Ecto neural progenitor cell (in vitro differentiated cells): ENCODE measurements at places on chromosomes 7 and 10.
A peak's percentile ranks its signal among the peaks of the same experiment; 100 is the strongest.

DNA sequence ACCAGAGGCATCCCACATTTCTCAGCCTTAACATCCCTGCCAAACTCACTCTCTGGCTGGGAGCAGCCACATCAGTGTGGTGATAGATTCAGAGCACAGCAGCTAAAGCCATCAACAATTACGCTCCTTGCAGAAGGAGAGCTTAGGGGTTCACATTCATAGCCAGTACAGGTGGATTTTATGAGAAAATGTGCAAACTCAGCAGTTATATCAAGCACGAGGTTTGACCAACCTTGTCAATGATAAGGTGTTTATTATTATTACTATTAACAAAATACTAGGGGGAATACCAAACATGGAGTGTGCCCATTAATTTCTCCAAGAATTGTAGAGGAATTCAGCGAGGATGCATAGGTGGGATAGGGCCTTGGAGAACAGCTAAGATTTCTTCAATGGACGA, 362.3 kb downstream of the WDR11 start:
- no peak for DNase-seq

GRCh38 chr7:158649279-158649678, 55.3 kb downstream of the NCAPG2 start:
- no peak for DNase-seq

DNA sequence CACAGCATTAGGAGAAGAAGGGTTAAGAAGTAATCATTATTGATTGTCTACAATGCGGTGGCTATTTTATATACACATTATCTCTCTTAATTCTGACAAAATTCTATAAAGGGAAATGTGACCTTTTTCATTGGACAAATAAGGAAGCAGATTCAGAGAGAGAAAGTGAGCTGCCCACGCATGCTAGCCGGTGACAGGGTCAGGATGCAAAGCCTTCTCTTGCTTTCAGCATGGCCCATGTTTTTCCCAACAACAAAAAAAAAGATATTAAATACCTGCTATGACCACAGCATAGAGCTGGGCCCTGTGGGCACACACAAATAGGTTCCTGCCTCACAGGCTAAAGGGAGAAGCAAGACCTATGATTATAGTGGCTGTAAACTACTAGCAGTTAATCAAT, 66.8 kb downstream of the PPP1R3C start:
- DNase-seq = no peak

DNA sequence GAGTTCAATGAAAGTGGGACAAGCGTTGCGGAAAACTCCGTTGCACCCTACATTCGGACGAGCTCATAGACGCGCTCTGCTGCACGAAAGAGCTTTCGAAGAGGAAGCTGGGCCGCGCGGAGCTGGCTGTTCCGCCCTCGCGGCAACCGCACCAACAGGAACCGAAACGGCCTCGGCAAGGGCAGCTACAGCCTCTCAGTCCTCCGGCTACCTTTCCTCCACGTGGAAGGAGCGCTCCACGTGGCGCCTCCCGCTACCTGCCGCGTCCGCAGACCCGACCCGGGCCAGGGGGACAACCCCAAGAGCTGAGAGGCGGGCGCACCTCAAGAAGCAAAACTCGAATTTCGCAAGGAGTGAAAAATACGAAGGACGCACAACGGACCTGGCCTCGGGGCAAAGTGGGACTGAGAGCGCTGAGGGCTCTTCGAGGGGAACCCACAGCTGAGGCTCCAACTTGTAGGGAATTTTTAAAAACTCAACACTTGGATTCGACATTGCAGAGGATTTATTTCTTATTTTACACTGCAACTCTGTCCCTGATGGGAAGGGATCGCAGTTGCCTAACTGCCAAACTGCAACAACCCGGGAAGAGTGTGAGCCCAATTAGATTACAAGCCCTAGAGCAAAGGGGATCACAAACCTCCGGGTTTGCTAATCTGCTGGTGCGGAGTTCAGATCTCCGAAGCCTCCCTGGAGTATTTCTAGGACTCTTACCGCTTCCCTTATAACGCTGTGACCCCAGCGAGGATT, 1.4 kb downstream of the HPSE2 start:
- peak; percentile 67 for DNase-seq

DNA sequence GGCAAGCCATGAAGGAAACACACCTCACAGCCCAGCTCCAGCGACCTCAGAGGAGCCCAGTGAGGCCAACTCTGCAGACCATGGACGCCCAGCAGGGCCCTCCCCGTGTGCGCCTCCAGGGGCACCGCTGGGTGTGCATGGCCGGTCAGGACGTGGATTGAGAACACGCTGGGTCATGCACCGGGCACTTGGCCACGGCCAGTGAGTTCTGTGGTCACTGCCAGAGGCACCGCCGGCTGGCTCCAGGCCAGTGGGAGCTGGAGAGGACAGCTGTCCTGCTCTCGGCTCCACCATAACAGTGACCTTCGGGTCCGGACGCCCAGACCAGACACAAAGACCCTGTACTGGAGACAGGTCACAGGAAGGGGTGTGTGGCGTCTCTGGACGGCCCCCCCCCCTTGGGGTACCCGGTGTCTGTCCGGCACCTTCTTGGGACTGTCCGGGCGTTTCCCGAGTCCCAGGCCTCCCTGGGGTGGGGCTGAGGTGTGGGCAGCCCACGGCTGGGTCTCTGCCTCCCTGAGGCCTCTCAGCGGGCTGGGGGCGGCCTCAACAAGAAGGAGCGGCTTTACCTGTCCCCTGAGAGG, 50.4 kb upstream of the NKX6-2 start:
- peak; percentile 47 for DNase-seq

DNA sequence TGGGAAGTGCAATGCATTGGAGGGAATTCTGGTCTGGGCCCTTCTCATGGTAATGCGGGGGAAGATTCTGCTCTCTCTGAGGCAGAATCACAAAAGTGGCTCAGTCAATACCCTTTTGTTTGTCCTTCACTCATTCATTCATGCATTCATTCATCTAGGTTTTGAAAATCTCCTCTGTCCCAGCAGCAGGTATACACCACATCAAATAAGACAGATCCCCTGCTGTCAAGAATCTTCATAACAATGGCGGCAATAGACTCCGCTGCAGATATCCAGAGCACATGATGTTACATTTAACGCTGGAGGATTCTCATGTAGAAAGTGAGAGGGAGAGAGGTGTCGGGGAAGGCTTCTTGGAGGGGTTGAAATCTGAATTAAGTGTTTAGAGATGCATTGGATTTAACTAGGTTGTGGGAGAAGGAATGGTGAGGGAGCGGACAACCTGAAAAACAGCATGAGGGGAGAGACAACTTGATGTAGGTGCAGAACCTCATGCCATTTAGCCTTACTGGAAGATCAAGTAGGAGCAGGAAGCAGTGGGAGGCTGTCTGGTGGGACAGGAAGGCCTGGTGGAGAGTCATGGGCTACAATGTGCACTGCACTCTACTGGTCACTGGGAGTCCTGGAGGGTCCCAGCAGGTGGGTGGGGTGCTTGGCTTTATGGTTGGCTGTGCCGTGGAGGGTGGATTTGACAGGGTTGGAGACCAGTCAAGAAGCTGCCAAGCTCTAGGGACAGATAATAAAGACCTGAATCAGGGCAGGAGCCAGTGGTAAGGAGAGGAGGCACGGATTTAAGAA, 5.2 kb upstream of the FAM180A start:
- DNase-seq = no peak

GRCh38 chr10:103784723-103785418, 70.5 kb downstream of the SH3PXD2A start:
- no peak for DNase-seq

DNA sequence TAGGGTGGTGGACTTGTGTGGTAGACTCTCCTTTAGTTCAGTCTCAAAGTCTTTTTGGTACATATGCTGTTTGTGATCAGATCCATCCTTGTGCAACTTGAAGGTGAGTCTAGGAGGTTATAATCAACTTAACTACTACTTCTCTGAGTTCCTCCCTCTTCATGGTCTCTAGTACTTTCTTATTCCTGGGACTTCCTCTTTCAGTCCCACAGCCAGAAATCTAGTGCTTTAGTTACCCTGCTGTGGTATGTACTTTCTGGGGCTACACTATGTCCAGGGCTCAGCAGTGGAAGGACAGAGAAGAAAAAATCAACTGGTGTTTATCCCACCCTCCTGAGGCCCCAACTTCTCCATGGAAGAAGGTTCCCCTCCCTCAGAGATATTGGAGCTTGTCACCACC, 19.4 kb upstream of the ATAD1 start:
- DNase-seq = no peak
